Activated naive CD4-positive, alpha-beta T cell treated with anti-CD3 and anti-CD28 coated beads, Interleukin-2, amount 10 ng/mL, durations not matched to agents 5 hours and 36 hours (primary cell): ENCODE measurements at places on chromosomes 7 and 10. TPM values are rescaled to one million over a fixed set of nuclear protein-coding genes. Genes with fewer than 3 reads are reported as not detected.

ACSM6 gene
- not detected for total RNA-seq

STEAP1B gene
- 1.3 TPM for total RNA-seq

C7orf33 gene
- total RNA-seq, result not detected

FGFBP3 gene
- 1.6 TPM for total RNA-seq

HOXA10 gene
- 0.29 TPM for total RNA-seq
